Lung (tissue), 17 donors: ENCODE measurements at places on chromosomes 7 and 10.

GRCh38 chr7:4076701-4077294 lies 605.3 kb upstream of the FOXK1 start:
- no peak for DNase-seq

- no peak for DNase-seq
These were observed 183.1 kb upstream of the PDE1C start for GRCh38 chr7:32253299-32253698.

DNA sequence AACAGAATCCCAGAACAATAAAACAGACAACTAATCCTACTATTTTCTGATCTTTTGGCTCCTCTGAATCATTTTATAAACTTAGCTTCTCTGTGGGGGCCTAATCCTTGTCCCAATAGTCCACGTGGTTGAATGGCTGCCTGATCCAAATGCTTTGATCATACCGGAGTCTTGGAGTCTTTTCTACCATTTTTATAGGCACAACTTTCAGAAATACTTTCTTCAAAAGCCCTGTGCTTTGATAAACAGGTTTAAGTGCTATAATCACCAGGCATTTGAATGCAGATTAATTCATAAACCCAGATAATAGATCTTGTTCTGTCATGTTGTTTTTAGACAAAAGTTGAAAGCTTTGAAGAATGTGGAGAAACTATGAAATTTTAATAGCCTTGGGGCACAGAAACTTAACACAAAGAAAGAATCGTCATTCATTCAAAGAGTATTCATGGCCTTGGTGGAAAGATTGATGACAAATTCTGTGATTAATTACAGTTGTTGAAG lies 163.7 kb downstream of the AHR start:
- no peak for DNase-seq

- no peak for DNase-seq
These were observed 20.8 kb upstream of the ERVW-1 start for GRCh38 chr7:92498557-92498956.

- no peak for DNase-seq
These were observed 53.1 kb downstream of the CUX1 start for GRCh38 chr7:101870361-101871062.

DNA sequence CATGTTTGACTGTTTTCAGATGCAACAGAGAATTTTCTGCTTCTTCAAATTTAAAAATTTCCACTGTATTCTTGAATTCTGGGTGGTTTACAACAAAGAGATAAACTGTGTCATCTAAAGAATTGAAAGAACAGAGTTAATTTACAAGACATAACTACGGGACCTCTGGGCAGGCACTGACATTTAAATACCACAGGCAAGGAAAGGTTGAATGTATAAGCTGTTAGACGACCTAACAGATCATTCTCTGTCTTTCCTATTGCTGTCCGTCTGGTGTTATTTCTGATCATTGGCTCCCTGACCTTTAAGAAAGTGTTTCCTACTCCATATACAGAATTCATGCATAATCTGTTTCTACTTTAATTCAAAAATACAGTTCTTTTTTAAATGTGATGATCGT lies 15.5 kb upstream of the PON3 start:
- DNase-seq, result no peak

GRCh38 chr7:103148994-103149807 lies at the start of gene NAPEPLD:
Gene NAPEPLD (minus strand): TSS chr7:103149099. CDS start chr7:103128776, 20,323 bp downstream.
- peak; percentile 93 for DNase-seq

GRCh38 chr7:100141555-100141949 lies 7.2 kb upstream of the LAMTOR4 start:
- DNase-seq, result no peak

GRCh38 chr7:102991540-102992214 lies 78.9 kb downstream of the LRRC17 start:
- DNase-seq, result no peak

- DNase-seq, result no peak
These were observed 86.5 kb upstream of the KDM7A start for GRCh38 chr7:140263277-140263676.

GRCh38 chr10:12719365-12719764 lies 282.1 kb downstream of the CCDC3 start:
- no peak for DNase-seq

- peak; percentile 9 for DNase-seq
These were observed 44.2 kb upstream of the C10orf71 start for GRCh38 chr10:49254556-49255318.
